Heart right ventricle (tissue), 16 donors: ENCODE measurements at places on chromosomes 4 and X. TPM values are rescaled to one million over a fixed set of nuclear protein-coding genes. Genes with fewer than 3 reads are reported as not detected.

Gene SSX4
- not detected for total RNA-seq

Gene CFAP299
- not detected for total RNA-seq

Gene CLIC2
- 10.6 TPM for total RNA-seq

DNA sequence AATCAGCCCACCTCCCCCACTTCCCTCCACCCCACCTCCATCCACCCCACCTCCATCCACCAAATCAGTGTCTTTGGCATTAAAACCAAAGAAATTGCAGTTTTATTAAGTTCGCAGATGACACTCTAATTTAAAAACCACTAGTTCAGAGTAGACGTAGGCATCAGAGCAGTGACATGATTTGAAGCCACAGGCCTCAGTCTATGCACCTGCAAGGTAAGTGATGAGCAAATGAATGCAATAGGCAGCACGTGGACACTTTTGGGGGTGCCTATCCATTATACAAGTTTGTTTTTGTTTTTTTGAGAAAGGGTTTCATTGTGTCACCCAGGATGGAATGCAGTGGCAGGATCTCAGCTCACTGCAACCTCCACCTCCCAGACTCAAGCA is 88.0 kb upstream of the TRIM2 start:
- H3K4me1 ChIP-seq: no peaks in the 10 kb centered on the region
- no peaks in the 10 kb centered on the region for H3K27me3 ChIP-seq
- H3K4me3 ChIP-seq: peak overlapping the region; percentile 12
- no peaks in the 10 kb centered on the region for H3K36me3 ChIP-seq

- no peaks in the 10 kb centered on the region for H3K36me3 ChIP-seq
- DNase-seq: no peak
- no peaks in the 10 kb centered on the region for H3K27me3 ChIP-seq
- H3K4me3 ChIP-seq: no peak overlapping the region
- no peak overlapping the region for H3K27ac ChIP-seq
These were observed 309.7 kb upstream of the TENM3 start for GRCh38 chr4:181933471-181933870.

GRCh38 chr4:147599206-147599605 is 18.0 kb upstream of the TMEM184C start:
- H3K36me3 ChIP-seq: no peaks in the 10 kb centered on the region
- no peak overlapping the region for H3K4me3 ChIP-seq
- DNase-seq: no peak
- H3K27ac ChIP-seq: no peak overlapping the region
- no peaks in the 10 kb centered on the region for H3K4me1 ChIP-seq
